Activated naive CD8-positive, alpha-beta T cell treated with anti-CD3 and anti-CD28 coated beads for 36 hours (primary cell): ENCODE measurements at places on chromosomes 3 and 15. TPM values are rescaled to one million over a fixed set of nuclear protein-coding genes. Genes with fewer than 3 reads are reported as not detected.

GRCh38 chr3:195005759-195006510, 265.0 kb downstream of the XXYLT1 start:
- no peak for DNase-seq

- DNase-seq, result no peak
Observed at GRCh38 chr3:117786349-117786748, 1076.8 kb downstream of the TUSC7 start.

DNA sequence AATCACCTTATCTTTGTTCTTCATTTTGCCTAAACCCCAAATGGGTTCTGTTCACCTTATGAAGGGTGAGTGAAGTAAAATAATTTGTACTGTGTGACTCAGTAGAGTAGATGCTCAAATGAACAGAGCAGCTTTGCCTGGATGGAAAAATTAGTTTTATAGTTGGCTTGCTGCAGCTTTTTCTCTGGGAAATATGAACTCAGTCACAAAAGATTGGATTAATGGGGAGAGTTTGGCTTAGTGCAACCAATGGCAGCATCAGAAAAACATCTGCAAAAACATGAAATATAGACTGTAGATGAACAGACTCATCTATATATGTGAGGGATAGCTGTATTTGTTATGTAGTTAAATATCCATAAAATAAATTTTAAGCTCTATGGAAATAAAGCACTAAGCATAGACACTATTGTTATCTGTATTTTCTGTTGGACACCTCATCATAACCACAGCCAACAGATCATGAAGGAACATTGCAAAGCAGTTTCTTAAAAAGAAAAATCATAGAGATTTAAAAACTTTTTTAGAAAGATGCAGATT, 181.3 kb downstream of the ECT2 start:
- no peak for DNase-seq

GRCh38 chr3:155673421-155673820, 71.5 kb downstream of the PLCH1 start:
- no peak for DNase-seq

GRCh38 chr3:177122183-177122856, 75.0 kb downstream of the TBL1XR1 start:
- DNase-seq, result no peak

Gene EPHB3
- 0.16 TPM for total RNA-seq

- DNase-seq, result no peak
Observed at GRCh38 chr15:45759936-45760335, 125.1 kb downstream of the SQOR start.

- DNase-seq, result no peak
Observed at GRCh38 chr3:194301730-194302129, 49.4 kb downstream of the CPN2 start.

DNA sequence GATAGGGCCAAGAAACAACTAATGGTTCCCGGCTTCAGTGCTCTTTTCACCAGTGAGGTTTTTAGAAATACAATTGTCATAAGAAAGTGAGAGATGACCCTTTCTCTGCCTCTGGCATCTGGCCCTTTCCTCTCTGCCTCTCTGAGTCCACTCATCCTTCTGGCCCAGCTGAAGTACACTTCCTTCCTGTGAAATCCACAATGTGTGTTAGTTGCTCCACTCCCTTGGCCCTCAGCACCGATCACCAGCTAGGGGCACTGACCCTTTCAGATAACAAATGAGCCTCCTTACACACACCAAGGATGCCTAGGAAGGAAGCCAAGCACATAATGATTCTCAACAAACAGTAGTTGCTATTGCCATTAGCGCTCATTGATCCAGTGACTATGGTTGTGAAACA, 2.9 kb upstream of the CAV3 start:
- DNase-seq, result no peak

GRCh38 chr3:123332124-123332641, 116.7 kb downstream of the ADCY5 start:
- DNase-seq, result no peak

GRCh38 chr15:99720533-99720932, 12.7 kb downstream of the LYSMD4 start:
- no peak for DNase-seq
